Esophagus (tissue), 2 donors: ENCODE measurements at places on chromosomes 3 and 15. TPM values are rescaled to one million over a fixed set of nuclear protein-coding genes. Genes with fewer than 3 reads are reported as not detected.

Gene PYDC2
- not detected for polyA plus RNA-seq

Gene GP5
- polyA plus RNA-seq, result 0.01 TPM

Gene HRG
- not detected for polyA plus RNA-seq

Gene UROC1
- polyA plus RNA-seq, result not detected

Gene DGKG
- 1.6 TPM for polyA plus RNA-seq

Gene IGSF10
- polyA plus RNA-seq, result 0.74 TPM

Gene KIF7
- 1.1 TPM for polyA plus RNA-seq

Gene TMEM207
- polyA plus RNA-seq, result not detected

Gene C3orf22
- polyA plus RNA-seq, result not detected

Gene SPRED1
- 1.7 TPM for polyA plus RNA-seq

Gene BTLA
- 0.22 TPM for polyA plus RNA-seq

Gene PIGBOS1
- 9.5 TPM for polyA plus RNA-seq

Gene TUSC7
- polyA plus RNA-seq, result not detected

Gene BFSP2
- not detected for polyA plus RNA-seq

Gene ZDHHC19
- 0.09 TPM for polyA plus RNA-seq
